Stimulated activated CD8-positive, alpha-beta memory T cell treated with anti-CD3 and anti-CD28 coated beads, Interleukin-2, amount 100 ng/mL, for 48 hours (primary cell): ENCODE measurements at places on chromosomes 2 and 18.

DNA sequence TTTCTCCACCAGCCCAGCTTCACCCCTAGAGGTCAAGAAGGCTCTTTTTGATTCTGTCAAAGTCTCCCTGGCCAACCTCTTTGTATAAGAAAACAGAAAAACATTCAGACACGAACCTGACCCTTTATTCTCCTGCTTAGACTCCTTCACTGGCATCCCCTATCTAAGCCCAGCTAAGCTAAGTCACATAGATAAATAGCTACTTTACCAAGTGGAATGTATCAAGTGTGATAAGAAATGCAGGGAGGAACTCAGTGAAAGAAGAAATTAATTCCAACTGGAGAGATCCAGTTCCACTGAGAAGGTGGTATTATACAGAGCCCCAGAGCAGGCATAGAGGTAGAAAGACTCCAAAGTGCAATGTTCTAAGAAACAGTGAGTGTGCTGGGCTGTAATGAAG, 489.5 kb downstream of the TNS1 start:
- no peak for DNase-seq

DNA sequence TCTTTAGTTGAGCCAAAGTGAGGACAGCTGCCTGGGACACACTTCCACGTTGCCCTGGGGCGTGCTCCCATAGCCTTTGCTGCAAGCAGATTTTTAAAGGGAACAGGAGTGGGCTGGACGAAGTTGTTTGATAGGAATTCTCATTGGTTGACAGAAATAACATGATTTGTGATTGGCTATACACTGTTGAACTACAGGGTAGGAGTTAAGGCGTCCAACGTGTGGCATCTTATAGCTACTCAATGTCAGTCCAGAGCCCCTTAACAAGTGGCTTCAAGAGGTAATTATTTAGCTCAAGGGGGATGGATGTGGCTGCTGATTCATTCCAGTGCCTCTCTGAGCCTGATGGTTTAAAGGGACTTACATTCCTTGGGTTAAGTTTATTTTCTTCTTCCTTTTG, 65.5 kb downstream of the ACAA2 start:
- no peak for DNase-seq

GRCh38 chr2:119958670-119959268, 54.1 kb upstream of the EPB41L5 start:
- no peak for DNase-seq

- DNase-seq, result peak; percentile 58
Observed at GRCh38 chr2:64654063-64654811, 524 bp upstream of the SERTAD2 start.

GRCh38 chr2:96317584-96317997, 7.5 kb upstream of the ITPRIPL1 start:
- DNase-seq, result no peak

DNA sequence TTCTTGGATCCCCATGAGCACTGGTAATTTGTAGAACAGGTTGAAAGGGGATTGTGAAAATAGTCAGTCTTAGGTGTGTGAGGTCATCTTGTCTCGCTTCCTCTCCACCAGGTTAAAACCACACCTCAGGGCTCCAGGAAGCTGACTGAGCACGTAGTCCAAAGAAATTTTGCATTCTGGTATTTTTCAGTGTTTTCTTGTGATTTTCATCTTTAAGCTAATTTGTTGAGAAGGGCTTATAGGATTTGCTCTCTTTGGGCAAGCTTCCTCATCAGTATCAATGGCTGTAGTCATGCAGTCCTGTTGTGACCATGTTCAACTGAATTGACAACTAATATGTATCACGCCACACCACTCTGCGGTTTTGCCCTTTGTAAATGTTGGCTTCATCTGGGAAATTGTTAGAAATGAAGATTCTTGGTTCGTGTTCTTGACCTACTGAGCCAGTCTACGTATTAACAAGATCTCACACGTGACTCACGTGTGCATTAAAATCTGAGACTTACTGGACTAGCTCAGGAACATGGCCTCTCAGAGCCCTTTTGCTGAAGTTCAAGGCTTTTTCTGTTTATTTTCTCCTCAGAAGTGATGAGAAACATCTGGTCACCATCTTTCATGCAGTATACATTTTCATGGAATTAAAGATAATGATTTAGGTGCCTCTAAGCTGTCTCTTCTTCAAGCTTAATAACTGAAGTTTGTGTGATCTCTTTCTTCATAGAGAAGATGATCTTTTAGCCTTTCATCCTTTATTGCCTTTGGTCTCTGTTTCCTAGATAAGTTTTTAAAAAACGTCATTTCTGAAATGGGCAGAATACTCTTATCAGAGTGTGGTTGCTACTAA, 32.8 kb downstream of the FMNL2 start:
- DNase-seq, result no peak

DNA sequence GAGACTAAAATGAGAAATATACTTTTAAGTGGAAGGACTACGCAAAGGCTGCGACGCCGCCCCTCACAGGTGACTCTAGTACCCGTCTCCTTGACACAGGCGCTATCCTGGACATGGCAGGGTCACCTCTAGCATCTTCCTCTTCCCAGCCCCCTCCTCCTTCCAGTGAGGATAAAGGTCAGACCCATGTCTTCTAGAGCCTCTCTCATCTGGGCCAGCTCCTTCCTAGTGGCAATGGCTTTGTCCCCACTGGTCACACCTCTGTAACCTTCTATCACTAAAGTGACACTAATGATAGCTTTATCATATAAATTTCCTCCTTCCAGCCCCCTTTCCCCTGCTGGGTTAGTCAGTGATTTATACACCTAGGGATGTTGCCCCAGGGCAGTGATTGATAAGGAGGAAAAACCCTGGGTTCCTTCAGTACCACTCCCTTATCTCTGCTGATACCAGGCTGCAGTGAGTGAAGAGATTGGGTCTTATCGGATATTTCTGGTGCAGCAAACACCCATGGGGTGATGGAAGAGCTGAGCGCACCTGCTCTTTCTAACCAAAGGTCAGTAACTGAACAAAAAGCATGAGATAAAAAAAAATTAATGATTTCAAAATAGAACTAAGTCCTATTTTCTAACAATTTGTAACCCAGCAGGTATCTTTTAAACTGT, 62.0 kb upstream of the FZD5 start:
- DNase-seq, result no peak

DNA sequence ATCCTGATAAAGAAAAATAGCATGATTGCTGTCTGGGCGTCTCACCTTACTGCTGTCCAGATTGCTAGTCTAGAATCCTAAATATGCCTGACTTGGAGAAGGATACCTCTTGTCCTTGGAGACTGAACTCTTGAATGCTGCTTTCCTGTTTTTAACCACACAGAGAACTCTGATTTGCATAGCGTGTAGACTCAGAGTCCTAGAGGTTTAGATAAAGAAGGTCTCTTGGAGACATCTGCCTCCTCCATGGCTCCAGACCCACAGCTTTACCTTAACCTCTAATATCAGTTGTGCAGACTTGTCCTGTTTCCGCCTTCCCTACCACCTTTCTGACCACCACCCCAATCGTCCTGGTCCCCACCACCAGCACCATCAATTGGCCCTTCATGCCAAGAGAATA, 292.6 kb upstream of the CYRIA start:
- no peak for DNase-seq

DNA sequence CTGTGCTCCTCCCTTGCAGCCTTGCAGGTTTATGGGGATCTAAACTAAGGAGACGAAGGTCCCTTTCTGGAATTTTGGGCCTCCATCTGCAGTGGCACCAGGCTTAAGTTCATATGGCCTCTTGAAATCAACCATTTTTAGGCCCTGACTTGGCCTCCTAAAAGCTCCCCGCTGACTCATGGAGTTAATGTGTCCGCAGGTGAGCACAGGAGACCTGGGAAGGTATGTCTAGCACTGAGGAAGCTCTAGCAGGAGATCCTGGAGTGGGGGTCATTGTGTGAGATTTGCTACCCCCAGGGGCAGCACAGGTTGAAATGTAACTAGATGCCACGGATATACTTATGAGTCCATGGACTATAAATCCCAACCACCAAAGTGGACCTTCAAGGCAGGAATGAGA, 95.9 kb upstream of the CELF4 start:
- DNase-seq, result no peak

DNA sequence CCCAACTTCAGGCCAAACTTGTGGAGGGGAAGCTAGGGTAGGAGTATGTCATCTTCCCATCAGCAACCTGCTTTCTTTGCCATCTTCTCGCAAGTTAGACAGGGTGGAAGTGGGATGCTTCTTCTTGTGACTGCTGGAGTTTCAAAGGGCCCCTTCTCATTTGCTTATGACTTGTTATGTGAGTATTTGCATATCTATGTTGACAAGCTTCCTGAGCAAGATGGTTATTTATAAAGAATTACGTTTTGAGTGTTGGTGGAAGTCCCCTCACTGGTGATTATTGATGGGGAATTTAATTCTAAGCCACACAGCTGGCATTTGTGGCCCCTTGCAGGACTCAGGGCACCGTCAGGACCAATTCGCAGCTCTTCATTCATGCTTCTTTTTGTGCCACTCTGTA, 791.0 kb downstream of the LRRTM4 start:
- DNase-seq, result no peak

GRCh38 chr2:196967116-196967515, 40.6 kb upstream of the PGAP1 start:
- DNase-seq, result no peak

- no peak for DNase-seq
Observed at GRCh38 chr18:8040021-8040420, 472.9 kb downstream of the PTPRM start.

GRCh38 chr2:60819155-60819862, 62.1 kb upstream of the REL start:
- peak; percentile 67 for DNase-seq

GRCh38 chr2:176680916-176681516, 411.8 kb downstream of the MTX2 start:
- DNase-seq, result no peak

DNA sequence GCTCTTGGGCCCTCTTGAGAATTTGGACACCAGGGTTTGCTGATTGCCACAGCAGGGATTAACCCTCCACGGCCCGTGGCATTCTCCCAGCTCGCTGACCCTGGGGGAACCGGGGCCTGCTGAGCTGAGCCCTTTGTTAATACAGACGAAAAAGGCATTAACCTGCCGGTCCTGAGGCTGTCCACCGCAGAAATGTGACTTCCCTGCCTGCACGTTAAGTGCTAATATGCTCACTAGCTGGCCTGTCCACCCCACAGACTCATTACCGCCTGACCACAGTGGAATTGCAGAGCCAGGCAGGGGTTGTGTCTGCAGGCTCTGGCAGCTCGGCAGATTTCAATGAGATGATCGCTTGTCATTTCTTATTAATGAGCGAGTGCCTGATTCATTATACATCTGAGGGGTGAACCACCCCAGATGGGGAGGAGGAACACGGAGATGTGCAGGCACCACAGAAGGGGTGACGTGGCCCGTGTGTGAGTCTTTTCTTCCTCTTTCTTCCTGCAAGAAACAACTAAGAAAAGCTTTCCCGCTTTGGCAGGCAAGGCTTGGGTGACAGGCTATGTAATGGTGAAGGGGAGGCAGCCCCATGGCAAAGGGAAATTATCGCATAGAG, 126.0 kb downstream of the GLI2 start:
- DNase-seq, result no peak

DNA sequence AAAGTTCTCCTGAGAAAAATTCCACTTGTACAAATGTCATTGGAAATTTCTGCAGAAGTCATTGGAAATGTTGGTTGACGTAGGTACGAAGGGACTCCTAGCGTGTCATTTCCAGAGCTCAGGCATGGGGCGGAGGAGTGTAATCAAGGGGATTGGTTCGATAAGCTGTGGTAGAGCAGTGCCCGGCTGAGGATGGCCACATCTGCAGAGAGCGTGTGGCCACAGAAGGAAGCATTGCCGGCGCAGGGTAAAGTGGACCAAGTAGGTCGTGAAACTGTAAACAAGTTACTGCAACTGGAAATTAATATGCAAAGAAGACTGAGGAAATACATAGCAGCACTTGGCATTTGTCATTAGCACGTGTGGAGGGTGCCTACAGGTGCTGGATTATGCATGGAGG, 101.8 kb downstream of the DGKD start:
- no peak for DNase-seq

- no peak for DNase-seq
Observed at GRCh38 chr18:6476880-6477279, 62.2 kb upstream of the L3MBTL4 start.

- no peak for DNase-seq
Observed at GRCh38 chr2:62362561-62362960, 143.4 kb downstream of the TMEM17 start.

DNA sequence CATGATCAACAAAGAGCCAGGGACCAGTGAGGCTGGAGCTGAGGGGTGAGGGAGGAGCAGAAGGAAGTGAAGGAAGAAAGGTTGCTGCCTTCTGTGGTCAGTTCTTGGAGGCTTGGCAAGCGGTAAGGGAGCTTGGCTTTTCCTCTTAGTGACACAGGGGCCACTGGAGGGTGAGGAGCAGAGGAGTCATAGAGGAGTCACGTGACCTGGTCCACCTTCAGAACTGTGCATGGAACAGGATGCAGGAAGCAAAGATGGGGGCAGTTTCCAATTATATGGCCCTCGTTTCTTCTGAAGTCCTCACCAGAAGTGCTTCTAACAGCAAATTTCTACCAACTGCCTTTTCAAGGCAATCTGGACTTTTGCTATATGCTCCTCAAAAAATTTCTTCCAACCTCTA, 326.9 kb upstream of the SMIM21 start:
- no peak for DNase-seq

DNA sequence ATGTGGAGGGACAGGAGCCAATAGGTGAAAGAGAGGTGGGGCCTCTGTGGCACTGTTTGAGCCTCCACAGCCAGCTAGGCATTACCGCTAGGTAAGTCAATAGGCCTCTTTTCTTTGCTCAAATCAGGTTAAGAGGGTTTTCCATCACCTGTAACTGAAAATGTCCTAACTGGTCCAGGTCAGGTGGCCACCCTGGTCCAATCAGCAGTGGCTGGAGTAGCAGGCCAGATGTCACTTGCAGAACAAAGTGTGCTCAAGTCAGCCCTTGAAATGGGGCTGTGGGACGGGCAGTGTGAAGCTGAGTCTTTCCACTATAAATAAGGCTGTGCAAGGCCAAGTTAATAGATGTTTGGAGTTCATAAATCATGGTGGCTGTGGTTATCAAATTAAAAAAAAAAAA, 20.9 kb downstream of the FBXO36 start:
- DNase-seq, result no peak

GRCh38 chr2:128367601-128368359, 49.1 kb upstream of the HS6ST1 start:
- DNase-seq, result no peak

DNA sequence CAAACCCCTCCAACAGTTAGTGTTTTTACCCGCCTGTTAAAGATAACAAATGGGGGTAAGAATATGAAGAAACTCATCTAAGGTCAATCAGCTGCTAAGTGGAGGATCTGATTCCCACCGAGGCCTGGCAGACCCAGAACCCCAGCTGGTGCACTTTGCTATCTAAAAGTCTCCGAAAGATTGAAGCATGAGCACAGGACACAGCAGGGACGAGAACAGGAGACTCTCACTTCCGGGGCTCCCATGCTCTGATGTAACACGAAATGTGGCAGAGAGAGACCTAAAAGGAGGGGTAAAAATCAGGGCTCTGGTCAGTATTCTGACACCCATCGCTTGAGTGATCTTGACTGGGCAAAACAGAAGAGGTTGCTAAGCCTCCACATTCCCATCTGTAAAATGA, 119.7 kb downstream of the PDCL3 start:
- no peak for DNase-seq

GRCh38 chr2:235027558-235028214, 75.9 kb downstream of the SH3BP4 start:
- DNase-seq, result no peak

- no peak for DNase-seq
Observed at GRCh38 chr2:176710657-176711186, 441.5 kb downstream of the MTX2 start.
